ENCODE measurements at places on chromosomes 16 and 17.

- no peak for DNase-seq
These were observed 193.7 kb downstream of the C16orf95 start for GRCh38 chr16:87123356-87124001.

DNA sequence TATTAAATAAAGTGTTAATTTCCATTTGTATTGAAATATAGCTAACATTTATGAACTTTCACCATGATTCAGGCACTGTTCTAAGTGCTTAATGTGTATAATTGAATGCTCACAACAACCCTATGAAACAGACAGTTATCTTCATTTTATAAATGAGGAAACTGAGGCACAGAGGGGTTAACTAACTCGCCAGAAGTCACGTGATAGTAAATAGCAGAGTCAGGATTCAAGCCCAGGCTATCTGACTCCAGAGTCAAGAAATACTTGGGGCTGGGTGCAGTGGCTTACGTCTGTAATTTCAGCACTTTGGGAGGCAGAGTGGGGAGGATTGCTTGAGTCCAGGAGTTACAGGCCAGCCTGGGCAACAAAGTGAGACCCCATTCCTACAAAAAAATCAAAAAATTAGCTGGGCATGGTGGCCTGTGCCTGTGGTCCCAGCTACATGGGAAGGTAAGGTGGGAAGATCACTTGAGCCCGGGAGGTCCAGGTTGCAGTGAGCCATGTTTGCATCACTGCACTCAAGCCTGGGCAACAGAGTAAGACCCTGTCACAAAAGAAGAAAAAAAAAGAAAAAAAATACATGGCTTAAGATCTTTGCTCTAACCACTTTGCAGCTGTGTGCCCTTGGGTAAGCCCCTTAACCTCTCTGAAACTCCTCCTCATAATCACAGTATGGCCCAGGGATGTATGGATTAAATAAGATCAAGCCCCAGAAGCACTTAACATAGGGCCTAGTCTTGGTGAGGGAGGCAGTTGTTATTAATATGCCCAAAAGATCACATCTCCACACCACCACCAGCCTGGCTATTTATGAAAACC is 29.0 kb downstream of the WSB1 start:
- DNase-seq: no peak

DNA sequence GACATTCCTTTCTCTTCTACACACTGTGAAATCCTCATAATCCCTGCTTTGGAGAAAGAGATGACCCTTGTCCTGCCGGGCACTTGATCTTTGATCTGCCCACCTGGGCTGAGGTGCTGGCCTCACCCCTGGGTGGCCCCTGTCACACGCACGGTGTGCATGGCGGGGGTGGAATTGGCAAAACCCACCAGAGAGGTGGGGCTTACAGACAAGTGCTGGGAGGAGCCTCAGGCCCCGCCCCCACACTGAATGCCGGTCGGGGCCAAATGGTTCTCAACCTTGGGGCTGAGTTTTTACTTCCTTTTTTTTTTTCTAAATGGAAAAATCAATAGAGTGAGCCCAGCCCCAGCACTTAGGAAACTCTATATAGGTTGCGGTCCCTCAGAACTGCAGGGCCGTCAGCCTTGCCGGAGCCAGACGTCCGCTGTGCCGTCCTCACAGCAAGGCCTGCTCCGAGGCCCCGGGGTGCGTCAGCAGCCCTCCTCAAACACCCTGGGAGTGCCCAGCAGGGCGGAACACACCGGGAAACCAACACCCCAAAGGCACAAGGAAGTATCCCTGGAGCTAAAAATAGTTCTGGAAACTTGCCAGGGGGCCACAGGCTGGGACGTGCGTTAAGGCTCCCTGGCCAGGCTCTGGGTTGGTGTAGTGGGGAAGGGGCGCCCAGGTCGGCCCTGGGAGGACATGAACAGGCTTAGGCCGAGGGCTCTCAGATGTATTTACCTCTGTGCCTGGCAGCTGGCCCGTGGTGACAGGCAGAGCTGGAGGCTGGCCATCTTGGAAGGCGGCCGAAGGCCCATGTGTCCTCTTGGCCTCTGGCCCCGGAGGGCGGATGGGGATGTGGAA is 11.0 kb downstream of the GPRC5C start:
- no peak for DNase-seq

- no peak for DNase-seq
These were observed 15.7 kb downstream of the ETV4 start for GRCh38 chr17:43530288-43531081.

GRCh38 chr17:31917065-31917529 is 15.6 kb upstream of the UTP6 start:
- no peak for DNase-seq

- no peak for DNase-seq
These were observed 3.3 kb upstream of the CDK5R1 start for GRCh38 chr17:32483451-32484019.

GRCh38 chr16:72182976-72183375 is 11.0 kb upstream of the PMFBP1 start:
- no peak for DNase-seq

- no peak for DNase-seq
These were observed 34.8 kb upstream of the PEMT start for GRCh38 chr17:17626151-17626805.

- DNase-seq: no peak
These were observed 21.9 kb upstream of the MRC2 start for GRCh38 chr17:62605588-62605987.

DNA sequence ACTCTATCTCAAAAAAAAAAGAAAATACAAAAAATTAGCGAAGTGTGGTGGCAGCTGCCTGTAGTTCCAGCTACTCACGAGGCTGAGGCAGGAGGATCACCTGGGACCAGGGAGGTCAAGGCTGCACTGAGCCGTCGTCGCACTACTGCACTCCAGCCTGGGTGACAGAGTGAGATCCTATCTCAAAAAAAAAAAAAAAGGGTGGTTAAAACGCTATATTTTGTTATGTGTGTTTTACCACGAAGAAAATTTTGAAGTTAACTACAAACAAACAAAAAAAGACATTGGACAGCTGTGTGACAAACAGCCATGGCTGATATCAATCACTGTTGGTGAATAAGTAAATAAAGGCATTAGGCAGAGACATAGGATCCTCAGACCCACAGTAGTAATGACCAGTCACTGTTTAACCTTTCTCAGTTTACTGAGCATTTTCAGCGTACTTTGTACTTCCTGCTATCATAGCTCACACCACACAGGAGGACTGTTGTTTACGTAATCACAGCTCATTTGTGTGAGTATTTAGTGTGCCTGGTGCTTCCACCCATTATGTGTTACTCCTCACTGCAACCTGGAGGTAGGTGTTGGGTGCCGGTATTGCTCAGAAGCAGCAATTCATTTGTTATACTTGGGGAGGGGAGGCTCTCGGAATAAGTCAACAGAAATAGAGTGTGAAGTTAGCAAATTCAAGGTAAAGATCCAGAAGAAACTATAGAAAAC is 55.4 kb downstream of the COPRS start:
- DNase-seq: no peak

GRCh38 chr17:50214976-50215760 is 13.7 kb upstream of the COL1A1 start:
- no peak for DNase-seq

Data from activated CD4-positive, CD25-positive, alpha-beta regulatory T cell treated with anti-CD3 and anti-CD28 coated beads, Interleukin-2, amount 50 U/mL, for 72 hours (primary cell).